NCI-H1092 (cell line): ENCODE measurements at places on chromosomes 5 and 9.
A peak's percentile ranks its signal among the peaks of the same experiment; 100 is the strongest.

- DNase-seq: no peak
Observed at GRCh38 chr5:79436224-79436623, 77.7 kb downstream of the HOMER1 start.

- no peak for DNase-seq
Observed at GRCh38 chr9:133619791-133620190, 10.6 kb upstream of the FAM163B start.

DNA sequence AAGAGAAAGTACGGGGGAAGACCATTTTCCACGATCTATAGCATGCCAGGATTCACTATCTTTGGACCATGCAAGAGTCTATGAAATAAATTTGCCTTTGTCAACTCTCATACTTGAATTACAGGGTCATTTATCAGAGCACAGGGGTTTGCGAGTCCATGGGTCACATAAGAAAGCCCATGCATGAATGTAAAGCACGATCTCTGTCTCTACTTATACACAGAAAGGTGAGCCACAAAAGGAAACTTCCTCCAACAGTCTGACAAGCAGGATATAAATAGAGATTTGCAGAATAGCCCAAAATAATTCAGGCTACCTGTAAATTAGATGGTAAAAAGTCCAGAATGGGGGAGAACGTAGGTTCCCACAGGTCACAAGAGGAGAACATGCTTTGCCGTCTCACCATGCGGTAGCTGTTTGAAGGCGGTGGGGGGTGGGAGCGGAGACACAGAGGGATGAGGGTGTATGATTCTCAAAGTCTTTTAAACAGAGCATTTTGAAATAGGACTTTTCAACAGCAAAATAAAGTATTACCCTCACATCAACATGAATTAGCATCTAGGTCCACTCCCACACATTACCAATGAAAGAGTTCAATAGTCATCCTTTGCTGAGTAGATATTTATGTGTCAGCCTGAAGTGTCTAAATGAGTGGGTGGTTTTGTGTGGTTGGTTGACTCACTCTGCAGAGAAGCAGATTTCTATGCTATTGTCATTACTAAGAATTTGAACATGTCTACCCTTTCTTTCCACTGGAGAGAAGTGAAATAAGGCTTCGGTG lies 279.7 kb downstream of the EBF1 start:
- DNase-seq: no peak

- DNase-seq: no peak
Observed at GRCh38 chr5:111163000-111163399, 61.2 kb upstream of the CAMK4 start.

DNA sequence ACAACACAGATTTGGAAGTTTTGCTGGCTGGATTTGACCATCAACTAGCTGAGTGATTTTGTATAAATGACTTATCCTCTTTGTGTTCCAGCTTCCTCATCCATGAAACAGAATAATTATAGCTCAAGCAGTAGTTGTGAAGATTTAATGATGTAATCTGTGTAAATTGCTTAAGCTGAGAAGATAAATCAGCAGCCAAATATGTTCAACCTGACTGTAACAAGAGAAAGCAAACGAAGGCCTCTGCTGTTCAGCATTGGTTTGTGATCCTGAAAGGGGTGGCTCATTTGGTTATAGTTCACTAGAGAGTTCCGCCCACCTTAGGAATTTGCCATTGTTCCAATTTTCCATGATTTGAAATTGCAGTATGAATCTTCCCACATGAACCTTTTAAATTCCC lies 75.7 kb upstream of the CCDC112 start:
- DNase-seq: no peak

DNA sequence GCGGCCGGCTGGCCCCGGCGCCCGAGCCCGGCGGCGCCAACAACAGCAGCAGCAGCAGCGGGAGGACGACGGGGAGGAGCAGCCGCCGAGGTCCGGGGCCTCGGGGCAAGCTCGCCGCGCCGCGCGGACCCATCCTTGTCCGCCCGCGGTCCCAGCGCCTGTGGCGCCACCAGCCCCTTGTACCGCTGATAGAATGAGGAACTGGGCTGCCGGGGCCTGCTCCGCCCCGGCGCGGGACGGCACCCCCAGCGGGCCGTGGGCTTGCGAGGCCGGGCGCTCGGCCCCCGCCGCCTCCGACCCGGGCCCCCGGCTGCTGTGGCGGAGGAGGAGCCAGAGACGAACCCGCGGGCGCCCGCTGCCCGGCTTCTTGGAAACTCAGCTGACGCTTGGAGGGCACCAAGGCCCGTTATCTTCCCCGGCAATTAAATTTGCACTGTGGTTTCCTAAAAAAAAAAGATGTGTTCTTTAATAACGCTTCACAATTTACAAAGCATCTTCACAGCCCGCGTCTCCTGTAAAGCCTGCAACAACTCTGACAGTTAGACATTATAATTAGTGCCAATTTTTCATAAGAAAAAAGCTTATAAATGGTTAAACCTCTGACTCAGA lies at the start of gene ARSB:
Gene ARSB, minus strand, starts transcription at position 195 of the 609 bp plus-strand sequence. Its CDS starts 62 bp downstream, at position 133.
- no peak for DNase-seq

- DNase-seq: peak; percentile 38
Observed at GRCh38 chr5:176780176-176781053, 29.9 kb upstream of the UNC5A start.

- DNase-seq: no peak
Observed at GRCh38 chr5:175606409-175606808, 51.5 kb upstream of the HRH2 start.

- peak; percentile 62 for DNase-seq
Observed at GRCh38 chr5:144202072-144202471, 31.4 kb downstream of the KCTD16 start.

GRCh38 chr9:137441289-137441934 lies at the start of gene ENTPD8:
ENTPD8 (minus strand) TSS chr9:137441357; CDS start chr9:137438285, 3,072 bp downstream.
- peak; percentile 38 for DNase-seq

DNA sequence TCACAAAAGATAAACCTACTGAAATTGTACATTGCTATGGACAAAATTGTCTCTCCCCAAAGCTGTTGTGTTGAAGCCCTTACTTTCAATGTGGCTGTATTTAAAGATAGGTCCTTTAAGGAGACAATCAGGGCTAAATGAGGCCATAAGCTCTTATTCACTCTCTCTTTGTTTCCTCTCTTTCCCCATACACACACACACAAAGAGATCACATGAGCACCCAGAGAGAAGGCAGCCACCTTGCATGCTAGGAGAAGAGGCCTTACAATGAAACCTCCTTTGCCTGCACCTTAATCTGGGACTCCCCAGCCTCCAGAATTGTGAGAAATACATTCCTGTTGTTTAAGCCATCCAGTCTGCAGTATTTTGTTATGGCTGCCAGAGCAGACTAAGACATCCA lies 1295.6 kb upstream of the CDH6 start:
- no peak for DNase-seq

- no peak for DNase-seq
Observed at GRCh38 chr9:98971168-98971914, 27.6 kb downstream of the COL15A1 start.
